ENCODE measurements at places on chromosomes 5 and 9.

DNA sequence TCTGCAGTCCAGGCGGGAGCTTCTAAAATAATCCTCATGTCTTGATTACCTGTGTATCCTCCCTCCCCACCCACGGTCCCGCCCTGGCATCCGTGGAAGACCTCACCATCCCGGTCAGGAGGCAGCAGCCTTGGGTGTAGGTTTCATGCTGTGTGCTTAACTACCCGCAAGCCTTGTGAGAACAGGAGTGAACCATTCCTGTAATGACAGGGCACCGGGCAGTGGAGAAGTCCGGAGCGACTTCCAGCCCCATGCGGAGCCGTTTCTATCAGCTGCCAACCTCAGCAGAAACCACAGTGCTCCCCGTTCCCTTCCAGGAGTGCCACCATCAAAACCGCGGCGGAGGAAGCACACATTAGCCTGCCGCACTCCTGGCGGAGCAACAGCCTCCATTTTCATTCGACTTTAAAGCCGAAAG lies 123.5 kb upstream of the LMX1B start:
- DNase-seq: no peak

DNA sequence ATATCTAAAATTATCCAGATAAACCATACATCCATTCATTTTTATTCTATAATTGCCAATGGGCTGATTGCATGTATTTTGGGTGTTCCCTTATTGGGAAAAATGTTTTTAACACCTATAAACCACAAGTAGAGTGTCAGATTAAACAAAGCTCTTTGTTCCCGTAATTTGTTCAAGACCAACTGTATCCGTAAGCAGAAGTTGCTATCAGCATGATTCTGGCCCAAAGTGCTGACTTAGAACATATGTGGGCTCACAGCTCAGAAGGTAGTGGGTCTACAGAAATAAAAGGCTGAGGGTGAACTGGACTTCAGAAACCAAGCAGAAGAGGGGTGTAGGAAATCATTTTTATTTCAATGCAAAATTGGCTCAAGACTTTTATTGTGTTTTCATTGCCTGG lies 23.5 kb upstream of the IL7R start:
- DNase-seq: no peak

DNA sequence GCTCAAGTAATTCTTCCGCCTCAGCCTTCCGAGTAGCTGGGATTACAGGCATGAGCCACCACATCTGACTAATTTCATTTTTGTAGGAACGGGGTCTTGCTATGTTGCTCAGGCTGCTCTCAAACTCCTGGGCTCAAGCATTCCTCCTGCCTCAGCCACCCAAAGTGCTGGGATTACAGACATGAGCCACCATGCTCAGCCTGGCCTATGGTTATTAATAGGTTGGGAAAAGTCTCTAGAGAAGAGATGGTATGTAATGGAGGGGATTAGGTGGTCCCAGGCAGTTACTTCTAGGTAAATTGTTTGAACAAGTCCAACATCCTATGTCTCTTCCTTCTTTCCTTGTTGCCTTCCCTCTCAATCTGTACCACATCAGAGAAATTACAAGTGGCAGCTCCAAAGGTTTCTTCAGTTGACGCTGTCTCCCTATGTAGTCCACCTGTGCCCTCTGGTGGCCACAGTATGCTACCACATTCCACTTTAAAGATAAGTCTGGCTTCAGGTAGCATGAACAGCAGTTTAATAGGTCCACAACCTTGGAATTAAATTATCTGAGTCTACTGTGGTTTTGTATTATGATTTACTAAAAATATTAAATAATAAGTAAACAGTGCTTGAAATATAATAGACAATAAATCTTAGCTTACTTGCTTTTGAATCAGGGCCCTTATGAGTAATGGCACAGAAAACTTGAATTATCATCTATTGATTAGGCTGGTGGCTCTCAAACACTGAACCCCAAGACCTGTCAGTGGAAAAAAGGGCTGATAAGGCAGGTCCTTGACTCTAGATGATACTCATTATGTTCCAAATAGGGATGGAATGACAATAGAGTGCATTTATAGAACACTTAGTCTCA lies 9.7 kb downstream of the TIGD6 start:
- peak; percentile 43 for DNase-seq

DNA sequence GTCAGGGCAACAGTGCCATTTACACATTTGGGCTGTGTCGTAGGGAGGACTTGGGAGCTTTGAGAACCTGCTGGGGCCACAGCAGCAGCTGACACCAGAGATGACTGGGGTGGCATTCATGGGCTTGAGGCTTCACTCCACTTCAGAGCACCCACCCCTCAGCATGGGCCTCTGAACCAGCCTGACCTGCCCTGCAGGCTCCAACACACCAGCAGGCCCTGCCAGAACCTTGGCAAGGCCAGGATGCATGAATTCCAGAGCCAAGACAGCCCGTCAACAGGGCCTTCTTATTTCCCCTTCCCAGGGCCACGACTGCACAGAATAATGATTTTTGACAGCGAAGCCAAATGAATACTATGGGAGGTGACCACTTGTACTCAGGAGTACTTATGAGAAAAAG lies 77.0 kb downstream of the SMIM23 start:
- DNase-seq: no peak

- DNase-seq: peak; percentile 6
These were observed 38.0 kb downstream of the PAX5 start for GRCh38 chr9:36995927-36996705.

- DNase-seq: no peak
These were observed at the start of gene IL9 for GRCh38 chr5:135895474-135896006. Gene IL9, minus strand, starts transcription at chr5:135895841. Its CDS starts 25 bp downstream, at chr5:135895816.

Data from activated CD8-positive, alpha-beta memory T cell treated with anti-CD3 and anti-CD28 coated beads for 4 hours (primary cell).